ENCODE measurements at places on chromosomes 12 and 14.

GRCh38 chr12:104374806-104375205, 71.3 kb downstream of the EID3 start:
- no peak for DNase-seq

DNA sequence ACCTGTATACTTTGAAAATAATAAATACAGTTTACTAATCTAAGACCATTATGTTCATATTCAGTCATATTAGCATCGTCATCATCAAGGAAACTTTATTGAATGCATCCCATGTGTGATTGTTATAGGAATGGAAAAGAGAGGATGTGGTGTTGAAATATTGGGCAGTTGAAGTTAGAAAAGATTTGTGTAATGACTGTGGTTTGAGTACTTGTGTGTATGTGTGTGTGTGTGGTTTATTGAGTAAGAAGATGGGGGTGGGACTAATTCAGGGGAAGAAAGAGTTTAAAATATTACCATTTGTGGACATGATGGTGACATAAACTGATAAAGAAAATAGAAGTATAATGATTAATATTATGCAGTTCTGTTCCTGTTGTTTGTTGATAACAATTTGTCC, 238.7 kb upstream of the SEL1L start:
- DNase-seq: no peak

GRCh38 chr12:77685901-77686300, 144.8 kb upstream of the NAV3 start:
- DNase-seq: no peak

- no peak for DNase-seq
Observed at GRCh38 chr14:54796961-54797360, 105.7 kb downstream of the GCH1 start.

GRCh38 chr12:93183940-93184671, 193.6 kb upstream of the NUDT4 start:
- DNase-seq: no peak

DNA sequence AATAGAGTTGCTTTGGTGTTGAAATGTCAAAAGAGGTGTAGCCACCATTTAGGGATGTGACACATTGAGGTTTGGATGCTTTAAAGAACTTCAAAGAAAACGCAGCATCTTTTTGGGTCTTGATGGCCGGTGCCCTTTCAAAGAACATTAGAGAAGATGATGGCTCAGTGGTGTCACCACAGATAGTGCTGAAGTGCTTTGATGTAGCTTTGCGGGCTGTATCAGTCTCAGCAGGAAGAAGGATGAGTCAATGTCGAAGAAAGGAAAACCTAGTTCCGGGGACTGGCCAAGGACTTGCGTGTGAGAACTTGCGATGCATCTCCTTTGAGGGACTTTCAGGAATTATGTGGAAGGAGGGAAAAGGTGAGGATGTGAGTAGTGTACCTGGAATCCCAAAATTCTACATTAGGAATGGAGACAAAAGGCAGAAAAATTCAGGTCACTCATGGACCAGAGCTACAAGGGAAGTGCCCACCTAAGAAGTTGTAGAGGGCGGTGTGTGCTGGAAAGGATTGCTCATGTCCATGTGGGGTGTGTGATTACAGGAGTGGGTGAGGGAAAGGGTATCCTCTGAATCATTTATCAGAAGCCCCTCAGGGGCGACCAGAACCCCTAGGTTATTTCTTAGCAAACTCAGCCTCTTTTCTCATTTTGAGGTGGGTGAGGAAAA, 39.7 kb upstream of the GZMB start:
- DNase-seq: no peak

GRCh38 chr12:110180591-110181005, 56.4 kb downstream of the IFT81 start:
- DNase-seq: no peak

DNA sequence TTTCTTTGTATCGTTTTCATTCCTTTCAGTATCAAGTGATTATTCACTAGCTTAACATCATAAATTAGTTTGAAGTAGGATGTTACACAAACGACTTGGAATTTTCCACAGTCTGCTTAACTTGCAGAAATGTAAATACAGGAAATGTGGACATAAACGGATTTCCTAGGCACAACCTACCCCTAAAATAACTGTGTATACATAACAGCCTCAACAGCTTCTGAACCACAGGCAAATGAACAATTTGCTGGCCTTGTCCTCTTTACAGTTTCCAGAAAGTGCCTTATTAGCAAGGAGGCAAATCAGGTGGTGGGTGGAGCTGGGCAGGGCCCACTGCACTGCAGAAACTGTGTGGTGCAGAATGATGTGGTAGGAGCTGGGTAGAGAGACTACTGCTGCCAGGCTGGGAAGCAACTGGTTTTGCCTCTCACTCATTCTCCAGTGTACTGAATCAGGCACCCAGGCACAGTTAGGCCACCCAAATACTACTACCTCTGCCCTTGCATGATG, 14.1 kb downstream of the DRAM1 start:
- no peak for DNase-seq

DNA sequence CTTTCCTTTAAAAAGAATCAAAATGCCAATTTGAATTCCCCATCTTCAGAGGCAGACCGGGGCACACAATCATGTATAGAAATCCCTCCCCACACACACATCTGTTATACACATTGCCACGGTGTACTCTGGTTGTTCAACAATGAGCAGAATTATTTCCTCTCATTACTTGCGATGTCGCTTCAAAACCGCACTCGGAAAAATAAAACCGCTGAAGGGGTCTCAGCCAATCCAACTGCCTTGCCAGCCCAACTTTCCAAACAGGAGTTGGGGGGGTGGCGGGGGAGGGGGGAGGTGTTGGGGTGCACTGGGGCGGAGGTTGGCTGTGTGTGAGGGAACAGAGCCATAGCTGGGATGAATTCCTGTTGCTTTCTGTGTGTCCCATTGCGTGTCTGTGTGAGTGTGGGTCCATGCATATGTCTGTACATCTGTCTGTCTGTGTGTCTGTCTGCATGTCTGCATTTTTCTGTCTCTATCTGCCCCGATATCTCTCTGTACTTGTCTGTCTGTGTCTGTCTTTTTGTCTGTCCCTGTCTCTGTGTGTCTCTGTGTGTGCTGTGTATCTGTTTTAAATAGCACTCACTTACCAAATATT, 163.6 kb upstream of the TBX3 start:
- no peak for DNase-seq

- no peak for DNase-seq
Observed at GRCh38 chr14:103195828-103196615, 72.8 kb downstream of the TNFAIP2 start.
